Inflammatory macrophage treated with lipopolysaccharide for 4 hours (primary cell): ENCODE measurements at places on chromosomes 6 and 20.

DNA sequence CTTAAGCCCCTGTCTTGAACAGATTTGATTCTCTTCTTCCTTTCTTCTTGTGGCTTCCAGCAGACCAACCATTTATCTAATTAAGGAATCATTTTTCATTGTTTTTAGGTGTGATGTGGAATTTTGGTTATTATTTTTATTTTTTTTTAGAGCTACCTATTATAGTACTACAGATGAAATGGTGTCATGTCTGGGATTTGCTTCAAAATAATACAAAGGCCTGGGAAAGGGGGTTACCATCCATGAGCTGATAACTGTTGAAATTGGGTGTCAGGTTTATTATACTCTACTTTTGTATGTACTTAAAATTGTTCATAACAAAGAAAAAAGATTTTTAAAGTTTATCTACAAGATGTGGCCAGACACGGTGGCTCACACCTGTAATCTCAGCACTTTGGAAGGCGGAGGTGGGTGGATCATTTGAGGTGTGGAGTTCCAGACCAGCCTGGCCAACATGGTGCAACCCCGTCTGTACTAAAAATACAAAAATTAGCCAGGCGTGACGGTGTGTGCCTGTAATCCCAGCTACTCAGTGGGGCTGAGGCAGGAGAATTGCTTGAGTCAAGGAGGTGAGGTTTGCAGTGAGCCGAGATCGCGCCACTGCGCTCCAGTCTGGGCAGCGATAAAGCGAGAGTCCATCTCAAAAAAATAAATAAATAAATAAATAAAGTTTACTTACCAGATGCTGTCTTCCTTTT lies 561 bp downstream of the IL22RA2 start:
- no peak for DNase-seq

GRCh38 chr20:49557449-49557848 lies 10.5 kb downstream of the PTGIS start:
- no peak for DNase-seq

DNA sequence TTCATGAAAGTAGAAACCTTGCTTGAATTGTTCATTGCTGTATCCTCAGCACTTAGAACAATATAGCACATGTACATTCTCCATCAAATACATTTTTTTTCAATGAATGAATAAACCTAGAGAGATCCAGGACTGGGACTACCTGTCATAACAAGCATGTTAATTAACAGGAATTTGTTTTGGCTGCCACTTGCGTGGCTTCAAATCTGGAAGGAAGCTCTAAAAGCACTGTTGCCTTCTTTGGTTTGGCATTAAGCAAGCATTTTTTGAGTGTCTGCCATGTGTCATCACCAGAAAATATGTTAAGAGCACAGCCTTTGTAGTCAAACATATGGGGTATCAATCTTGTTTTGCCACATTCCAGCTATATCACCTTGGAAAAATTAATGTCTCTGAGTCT lies 131.9 kb upstream of the BACH2 start:
- no peak for DNase-seq

- DNase-seq = peak; percentile 98
Observed at GRCh38 chr20:59007665-59008511, 834 bp upstream of the CTSZ start.

GRCh38 chr6:66949191-66949661 lies 1242.2 kb upstream of the EYS start:
- DNase-seq = no peak

DNA sequence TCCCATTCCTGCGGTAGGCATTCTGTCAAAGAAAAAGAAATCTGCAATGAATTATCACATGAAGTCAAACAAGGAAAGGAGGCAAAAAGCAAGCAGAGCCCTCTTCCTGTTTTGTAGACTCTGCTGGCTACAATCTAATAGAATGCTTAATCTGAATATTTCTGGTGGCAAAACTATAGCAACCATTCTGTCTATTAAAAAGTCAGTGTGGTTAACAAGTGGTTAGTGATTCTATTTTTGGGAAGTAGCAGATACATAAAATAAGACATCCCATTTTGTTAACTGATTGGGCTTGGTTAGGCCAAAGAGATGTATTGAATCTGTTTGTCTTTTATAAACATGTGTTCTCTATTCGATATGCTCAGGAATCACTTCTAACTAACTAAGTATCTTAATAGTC lies 442.3 kb downstream of the CDC5L start:
- DNase-seq = no peak

DNA sequence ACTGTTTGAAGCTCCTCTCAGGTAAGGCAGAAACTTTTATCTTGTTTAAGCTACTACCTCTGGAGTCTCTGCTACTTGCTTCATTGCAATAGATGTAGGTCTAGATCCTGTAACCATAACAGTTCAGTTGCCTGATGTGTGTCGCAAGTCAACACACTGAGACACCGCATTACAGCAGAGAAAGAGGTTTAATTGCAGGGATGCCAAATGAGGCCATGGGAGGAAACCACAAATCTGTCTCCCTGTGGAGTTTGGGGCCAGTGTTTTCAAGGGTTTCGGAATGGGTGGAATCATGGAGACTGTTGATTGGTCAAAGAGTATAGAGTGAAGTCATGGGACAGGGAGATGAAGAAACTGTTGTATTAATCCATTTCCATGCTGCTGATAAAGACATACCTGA lies 57.1 kb upstream of the RBM24 start:
- no peak for DNase-seq

DNA sequence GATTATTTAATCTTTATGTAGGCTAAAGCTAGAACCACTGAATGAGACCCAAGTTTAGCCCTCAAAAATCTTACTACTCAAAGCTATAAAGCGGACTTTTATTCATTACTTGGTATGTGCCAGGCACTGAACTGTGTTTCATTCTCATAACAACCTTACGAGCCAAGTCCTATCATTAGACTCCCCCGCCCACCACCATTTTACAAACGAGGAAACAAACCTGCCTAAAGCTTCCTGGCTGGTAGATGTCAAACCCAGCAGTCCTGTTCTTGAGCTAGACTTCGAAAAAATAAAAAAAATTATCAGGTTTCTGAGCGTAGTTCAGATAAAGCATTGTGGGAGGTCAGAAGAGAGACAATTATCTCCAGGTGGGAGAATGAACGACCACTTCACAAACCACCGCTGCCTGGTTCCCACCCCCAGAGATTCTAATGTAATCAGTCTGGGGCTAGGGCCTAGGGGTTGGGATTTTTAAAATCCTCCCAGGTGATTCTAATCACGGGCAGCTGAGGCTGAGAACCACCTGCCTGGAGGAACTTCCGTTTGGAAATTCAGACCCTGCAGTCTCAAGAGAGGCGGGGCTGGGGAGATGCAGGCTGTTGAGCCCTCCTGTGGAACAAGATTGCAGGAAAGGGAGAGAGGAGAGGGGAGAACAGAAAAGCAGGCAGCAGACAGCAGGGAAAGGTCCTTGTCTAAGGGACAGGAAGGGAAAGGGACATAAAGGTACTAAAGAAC lies 8.6 kb downstream of the ADTRP start:
- peak; percentile 51 for DNase-seq

- no peak for DNase-seq
Observed at GRCh38 chr20:55283889-55284288, 721.4 kb downstream of the CBLN4 start.

DNA sequence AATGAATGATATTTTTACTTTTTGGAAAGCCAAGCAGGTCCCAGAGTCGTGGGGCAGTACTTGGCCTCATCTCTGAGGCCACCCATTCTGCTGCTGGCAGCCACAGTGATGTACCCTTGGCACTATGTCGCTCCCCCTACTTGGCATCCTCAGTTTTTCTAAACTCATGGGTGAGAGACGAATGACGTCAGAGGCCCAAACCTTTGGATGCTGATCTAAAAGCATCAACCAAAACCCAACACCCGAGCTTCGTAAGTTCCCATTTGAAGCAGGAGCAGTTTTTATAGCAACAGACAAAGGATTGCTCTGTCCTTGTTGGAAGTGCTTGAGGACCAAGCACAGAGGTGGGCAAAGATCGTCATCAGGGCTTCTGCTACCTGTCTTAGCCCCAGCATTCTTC lies 212.9 kb downstream of the PAX1 start:
- no peak for DNase-seq

- no peak for DNase-seq
Observed at GRCh38 chr20:24790746-24791283, 158.3 kb upstream of the CST7 start.

- no peak for DNase-seq
Observed at GRCh38 chr6:139590206-139590605, 215.8 kb upstream of the CITED2 start.
